ENCODE measurements at places on chromosomes 2 and 18.

DNA sequence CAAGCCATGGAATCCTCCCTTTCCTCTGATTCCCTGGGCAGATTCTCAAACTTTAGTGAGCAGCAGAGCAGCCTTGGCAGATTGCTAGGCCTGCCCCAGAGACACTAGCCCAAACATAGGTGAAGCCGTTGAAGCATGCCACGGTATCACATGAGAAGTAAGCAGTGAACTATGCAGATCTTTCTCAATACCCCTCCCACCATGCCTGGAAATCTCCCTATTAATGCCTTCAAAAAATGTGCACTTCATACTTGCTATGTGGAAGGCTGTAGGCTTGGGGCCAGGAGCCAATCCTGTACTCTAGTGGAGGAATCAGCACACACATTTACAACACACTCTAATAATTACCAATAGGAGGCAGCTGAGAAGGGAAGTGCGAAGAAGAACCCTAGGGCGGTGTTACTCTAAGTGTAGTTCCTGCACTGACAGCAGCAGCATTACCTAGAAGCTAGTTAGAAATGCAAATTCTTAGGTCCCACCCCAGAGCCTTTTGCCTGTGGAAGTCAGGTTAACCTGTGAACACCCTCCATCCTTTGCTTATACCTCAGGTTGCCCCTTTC lies 305.1 kb upstream of the SPRED2 start:
- no peak for DNase-seq

DNA sequence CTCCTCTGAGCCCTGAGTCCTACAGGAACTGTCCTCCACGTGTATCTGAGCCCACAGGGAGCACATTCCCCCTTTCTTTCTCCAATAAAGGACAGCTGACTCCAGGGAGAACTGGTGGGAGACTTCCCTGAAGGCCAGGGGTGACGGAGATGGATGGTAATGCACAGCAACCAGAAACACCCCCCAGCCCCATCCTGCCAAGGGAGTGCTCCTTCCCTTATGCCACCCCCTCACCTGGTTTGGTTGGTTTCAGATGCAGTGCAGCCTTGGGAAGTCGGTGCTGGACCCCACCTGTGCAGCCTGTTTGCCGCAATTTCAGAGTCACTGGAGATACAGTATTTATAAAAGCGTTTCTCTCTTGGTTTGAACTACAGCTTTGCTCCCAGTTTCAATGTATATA lies 24.0 kb downstream of the GPR55 start:
- DNase-seq = no peak

- no peak for DNase-seq
Observed at GRCh38 chr2:136990316-136990715, 225.0 kb downstream of the THSD7B start.

GRCh38 chr18:26956863-26957262 lies 91.4 kb upstream of the AQP4 start:
- no peak for DNase-seq

- DNase-seq = no peak
Observed at GRCh38 chr2:5479265-5479928, 212.8 kb upstream of the SOX11 start.

- DNase-seq = no peak
Observed at GRCh38 chr2:148607566-148607965, 37.0 kb upstream of the EPC2 start.

DNA sequence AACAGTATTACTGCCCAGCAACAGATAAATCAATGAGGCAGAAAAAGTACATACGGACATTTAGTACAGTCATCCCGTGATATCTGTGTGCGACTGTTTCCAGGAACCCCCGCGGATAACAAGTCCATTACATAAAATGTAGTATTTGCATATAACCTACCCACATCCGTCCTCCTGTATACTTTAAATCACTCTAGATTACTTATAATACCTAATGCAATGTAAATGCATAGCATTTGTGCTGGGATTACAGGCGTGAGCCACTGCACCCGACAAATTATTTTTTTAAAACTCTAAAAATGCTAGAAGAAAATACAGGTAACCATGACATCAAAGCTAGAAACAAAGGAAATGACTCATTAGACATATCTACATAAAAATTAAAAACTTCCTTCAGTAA lies 91.6 kb downstream of the FAM161A start:
- no peak for DNase-seq

GRCh38 chr2:109694190-109694589 lies 80.0 kb downstream of the SOWAHC start:
- DNase-seq = no peak
